ENCODE measurements at places on chromosomes 5 and 9.

DNA sequence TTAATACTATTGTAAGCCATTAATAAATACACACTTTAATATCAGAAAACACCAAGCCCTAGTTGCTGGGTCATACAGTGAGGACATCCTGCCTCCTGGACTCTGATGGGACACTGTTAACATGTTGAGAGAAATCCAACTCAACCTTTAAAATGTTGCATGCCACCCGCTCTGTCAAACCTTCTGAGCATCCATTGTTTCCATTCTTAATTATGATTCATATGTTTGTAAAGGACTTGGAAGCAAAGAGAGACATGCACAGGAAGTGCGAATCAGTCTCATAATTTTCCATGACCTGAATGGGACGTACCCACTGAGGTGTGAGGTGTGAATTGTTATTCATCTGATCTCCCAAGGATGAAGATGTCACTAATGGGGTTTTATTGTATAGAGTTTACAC, 186.4 kb downstream of the CAAP1 start:
- DNase-seq = no peak

DNA sequence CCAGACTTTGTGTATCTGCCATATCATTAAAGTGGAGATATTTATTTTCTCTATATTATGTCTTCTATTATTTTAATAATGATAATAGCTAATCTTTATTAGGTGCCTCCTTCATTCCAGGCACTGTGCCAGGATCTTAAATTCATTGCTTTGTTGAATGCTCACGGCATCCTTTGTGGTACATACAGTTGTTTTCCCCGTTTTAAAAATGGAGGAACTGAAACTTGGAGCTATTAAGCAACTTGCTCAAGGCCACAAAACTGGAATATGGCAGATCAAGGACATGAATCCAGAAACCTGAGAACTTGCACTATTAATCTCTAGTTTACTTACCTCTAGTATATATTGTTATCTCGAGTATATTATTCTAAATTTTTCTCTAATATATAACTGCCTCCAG, 41.5 kb upstream of the PPP3R2 start:
- DNase-seq = no peak

GRCh38 chr9:133737071-133737773, 930 bp downstream of the SARDH start:
- no peak for DNase-seq

- DNase-seq = peak; percentile 66
These were observed 159.8 kb upstream of the KLF9 start for GRCh38 chr9:70574151-70574837.

DNA sequence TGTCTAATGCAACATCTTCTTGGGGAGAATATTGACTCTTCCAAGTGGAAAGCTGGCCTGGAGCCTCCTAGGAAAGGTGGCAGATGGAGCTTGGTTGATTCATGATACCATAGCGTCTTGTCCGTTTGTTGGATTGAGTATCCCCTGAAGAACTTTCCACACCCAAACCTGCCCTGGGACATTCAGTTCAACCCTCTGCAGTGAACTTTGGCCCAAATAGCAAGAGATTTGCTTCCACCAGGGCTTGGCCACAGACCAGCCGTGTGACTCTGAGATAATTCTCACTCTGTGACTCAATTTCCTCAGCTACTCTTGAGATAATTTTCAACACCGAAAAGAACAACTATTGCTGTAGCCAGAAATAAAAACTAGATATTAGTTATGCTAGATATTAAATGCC, 108.0 kb upstream of the RAD23B start:
- no peak for DNase-seq

DNA sequence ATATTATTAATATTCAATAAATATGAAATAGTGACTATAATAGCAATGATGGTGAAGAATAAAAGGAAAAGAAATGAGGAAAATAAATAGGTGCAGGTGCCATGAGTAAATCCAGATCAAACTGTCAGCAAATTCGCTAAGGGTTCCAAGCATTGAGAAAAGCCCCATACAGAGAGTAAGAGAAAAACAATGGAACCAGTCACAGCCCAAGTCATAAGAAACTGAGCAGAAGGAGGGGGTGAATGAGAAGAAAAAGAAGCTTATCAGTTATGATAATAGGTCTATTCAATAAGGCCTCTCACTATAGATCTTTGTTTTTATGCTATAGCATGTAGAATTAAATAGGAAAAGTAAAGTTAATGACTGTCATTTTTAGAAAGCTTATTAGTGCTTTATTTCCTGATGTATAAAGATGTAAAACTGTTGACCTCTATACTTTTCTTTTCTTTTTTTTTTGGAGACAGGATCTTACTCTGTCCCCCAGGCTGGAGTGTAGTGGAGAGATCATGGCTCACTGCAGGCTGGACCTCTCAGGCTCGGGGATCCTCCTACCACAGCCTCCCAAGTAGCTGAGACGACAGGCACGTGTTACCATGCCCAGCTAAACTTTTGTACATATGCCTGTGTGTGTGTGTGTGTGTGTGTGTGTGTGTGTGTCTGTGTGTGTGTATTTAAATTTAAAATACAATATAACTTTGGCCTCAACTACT, 72.4 kb downstream of the FYB1 start:
- no peak for DNase-seq

GRCh38 chr5:150438873-150439546, 10.5 kb downstream of the RPS14 start:
- DNase-seq = peak; percentile 74

GRCh38 chr5:75632321-75632720, 21.1 kb downstream of the ANKDD1B start:
- no peak for DNase-seq

DNA sequence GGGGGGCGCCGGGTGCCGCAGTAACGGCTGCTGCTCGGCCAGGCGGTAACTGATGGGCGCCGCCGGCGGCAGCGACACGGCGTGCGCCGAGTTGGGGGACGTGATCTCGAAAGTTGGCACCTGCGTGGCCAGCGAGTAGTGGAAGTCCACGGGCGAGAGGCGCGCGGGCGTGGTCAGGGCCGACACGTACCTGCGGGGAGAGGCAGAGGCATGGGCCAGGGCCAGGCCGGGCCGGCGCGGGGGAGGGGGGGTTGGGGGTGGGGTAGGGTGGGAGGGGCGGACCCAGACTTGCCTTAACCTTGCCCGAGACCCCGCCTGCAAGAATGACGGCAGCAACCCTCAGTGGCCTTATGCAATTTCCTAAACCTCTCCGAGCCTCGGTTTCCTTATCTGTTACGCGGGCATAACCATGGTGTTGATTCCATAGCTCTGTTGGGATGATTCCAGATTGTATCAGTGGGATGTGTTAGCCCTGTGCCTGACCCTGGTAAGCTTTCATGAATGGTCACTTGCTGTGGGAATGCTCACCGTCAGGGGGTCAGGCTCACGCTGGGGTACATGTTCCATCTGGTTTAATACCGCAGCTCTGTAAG, 53.0 kb downstream of the PSD2 start:
- no peak for DNase-seq

GRCh38 chr9:137965177-137965795, 87.7 kb downstream of the CACNA1B start:
- DNase-seq = no peak

DNA sequence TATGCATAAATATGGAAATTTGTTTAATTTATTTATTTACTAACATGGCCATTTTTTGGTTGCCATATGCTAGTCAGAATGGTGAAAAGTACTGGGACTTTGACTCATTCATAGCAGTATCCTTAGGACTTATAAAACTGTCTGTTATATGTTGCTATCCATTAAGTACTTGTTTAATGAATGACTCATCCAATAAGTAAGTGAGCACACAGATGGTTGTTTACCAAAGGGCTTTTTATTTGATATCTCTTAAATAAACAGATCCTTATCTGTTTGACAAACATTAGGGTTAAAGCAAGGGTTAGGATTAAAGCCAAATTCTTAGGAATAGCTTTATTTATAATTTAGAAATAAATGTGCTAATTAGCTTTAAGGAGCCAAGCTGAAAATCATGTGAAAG, 183.4 kb downstream of the FBXO4 start:
- DNase-seq = no peak

GRCh38 chr5:174151599-174152181, 106.2 kb downstream of the NSG2 start:
- DNase-seq = no peak

GRCh38 chr5:154287136-154287535, 96.6 kb downstream of the GALNT10 start:
- no peak for DNase-seq

DNA sequence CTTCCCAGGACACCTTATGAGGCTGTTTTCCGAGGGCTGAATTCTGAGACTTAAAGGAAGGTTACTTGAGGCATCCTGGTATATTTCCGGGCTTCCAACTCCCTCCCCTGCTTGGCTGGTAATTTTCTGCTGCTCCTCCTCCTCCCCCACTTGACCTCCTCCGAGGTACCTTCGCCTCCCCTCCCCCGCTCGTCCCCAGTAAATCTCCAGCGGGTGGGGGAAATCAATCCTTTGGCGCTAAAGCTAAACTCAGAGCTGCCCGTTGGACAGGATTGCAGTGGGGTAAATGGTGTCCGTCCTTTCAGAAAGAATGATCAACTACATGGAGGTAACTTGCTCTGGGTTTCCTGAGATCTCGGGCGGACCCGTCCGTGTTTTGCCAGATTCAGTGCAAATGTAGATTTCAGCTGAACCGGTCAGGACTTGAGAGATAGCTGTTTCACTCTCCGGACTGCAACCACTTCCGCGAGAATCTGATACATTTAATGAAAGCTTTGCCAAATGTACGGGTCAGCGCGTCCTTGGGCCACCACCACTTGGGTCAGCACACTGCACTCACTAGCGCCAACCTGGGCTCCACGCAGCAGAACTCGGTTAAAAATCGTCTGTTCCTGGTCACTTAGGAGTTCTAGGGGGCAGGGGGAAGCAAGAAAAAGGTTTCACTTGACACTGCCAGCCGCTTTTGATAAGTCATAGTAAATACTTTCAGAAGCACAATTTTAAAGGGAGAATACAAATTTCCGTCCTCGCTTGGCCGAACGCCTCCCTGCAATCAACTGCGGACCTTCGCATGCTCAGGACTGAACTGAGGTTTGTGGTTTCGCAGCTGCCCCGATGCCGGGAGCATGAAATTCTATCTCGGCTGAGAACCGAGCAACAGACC, 4.6 kb upstream of the ISL1 start:
- no peak for DNase-seq

- no peak for DNase-seq
These were observed 436.7 kb downstream of the CETN3 start for GRCh38 chr5:89972901-89973300.

- peak; percentile 77 for DNase-seq
These were observed 96.8 kb downstream of the ZNF608 start for GRCh38 chr5:124649491-124650146.

DNA sequence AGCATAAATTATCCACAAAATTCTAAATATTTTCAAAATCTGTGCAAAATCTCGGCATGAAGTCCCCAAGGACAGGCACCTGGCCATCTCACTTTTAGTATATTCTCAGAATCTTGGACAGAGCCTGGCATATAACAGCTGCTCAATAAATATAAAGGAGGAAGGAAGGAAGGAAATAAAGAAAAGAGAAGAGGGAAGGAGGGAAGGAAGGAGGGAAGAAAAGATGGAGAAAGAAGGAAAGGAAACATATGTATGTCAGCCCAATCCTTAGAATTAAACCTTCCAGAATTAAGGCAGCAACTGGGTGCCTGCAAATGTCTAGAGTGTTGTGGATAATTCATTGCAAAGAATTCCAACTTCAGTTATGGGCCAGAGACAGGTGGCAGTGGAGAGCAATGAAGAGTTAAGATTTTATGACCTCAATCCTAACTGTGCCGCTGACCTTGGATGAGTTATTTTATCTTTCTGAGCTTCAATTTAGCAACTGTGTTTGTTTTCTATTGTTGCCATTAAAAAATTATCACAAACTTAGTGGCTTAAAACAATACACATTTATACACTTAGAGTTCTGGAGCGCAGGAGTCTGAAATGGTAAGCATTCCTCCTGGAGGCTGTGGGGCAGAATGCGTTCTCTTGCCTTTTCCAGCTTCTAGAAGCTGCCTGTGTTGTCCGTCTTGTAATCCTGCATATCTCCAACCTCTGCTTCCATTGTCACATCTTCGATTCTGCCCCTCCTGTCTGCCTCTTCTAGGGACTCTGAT, 200.9 kb upstream of the MSX2 start:
- no peak for DNase-seq

GRCh38 chr9:110728058-110728457, 59.5 kb downstream of the MUSK start:
- DNase-seq = no peak

GRCh38 chr9:125455876-125456275, 194.2 kb downstream of the GAPVD1 start:
- no peak for DNase-seq

- no peak for DNase-seq
These were observed 979 bp downstream of the CCNB1 start for GRCh38 chr5:69167929-69168328.

- DNase-seq = no peak
These were observed 179.1 kb downstream of the CWC27 start for GRCh38 chr5:64947801-64948200.

GRCh38 chr9:106423575-106423974, 439.4 kb upstream of the ZNF462 start:
- DNase-seq = no peak

DNA sequence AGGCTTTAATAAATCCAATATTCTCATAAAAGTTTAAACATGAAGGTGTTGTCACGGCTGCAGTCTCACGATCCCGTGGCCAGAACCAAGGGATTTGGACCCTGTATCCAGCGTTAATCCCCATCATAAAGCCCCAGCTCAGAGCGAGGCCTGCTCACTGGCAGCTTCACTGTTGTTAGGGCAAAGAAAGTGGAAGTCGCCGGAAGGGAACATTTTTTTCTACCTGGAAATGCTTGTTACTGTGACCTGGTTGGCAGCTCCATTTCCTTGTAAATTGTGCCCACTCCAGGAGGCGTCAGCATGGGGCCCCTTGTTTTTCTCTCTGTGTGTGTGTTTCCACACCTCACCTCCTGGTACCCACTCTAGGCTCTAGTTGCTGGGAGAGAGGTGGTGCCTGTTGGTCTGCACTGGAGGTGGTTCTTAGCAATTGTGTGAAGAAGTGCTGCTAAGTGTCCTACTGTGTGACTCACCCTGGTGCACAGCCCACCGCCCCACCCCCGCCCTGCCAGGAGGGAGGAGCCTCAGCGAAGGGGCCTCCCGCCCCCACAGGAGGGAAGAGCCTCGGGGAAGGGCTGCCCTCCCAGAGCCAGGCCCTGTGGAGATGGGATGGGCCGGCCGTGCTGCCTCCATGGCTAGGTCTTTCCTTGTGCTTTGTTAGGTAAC, 105.1 kb downstream of the EHMT1 start:
- DNase-seq = no peak

DNA sequence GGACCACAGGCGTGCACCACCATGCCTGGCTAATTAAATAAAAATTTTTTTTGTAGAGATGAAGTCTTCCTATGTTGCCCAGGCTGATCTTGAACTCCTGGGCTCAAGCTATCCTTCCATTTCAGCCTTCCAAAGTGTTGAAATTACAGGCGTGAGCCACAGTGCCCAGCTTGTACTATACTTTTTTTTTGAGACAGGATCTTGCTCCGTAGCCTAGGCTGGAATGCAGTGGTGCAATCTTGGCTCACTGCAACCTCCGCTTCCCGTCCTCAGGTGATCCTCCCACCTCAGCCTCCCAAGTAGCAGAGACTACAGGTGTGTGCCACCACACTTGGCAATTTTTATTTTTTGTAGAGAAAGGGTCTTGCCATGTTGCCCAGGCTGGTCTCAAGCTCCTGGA, 5.3 kb upstream of the RAD23B start:
- no peak for DNase-seq

- no peak for DNase-seq
These were observed 432.4 kb downstream of the ACTL7B start for GRCh38 chr9:108423433-108423832.

All from cerebellar cortex (tissue), 1 donor.